ENCODE measurements at places on chromosomes 4 and X.

GRCh38 chr4:114077610-114078009 is 98.2 kb upstream of the ARSJ start:
- DNase-seq = no peak

DNA sequence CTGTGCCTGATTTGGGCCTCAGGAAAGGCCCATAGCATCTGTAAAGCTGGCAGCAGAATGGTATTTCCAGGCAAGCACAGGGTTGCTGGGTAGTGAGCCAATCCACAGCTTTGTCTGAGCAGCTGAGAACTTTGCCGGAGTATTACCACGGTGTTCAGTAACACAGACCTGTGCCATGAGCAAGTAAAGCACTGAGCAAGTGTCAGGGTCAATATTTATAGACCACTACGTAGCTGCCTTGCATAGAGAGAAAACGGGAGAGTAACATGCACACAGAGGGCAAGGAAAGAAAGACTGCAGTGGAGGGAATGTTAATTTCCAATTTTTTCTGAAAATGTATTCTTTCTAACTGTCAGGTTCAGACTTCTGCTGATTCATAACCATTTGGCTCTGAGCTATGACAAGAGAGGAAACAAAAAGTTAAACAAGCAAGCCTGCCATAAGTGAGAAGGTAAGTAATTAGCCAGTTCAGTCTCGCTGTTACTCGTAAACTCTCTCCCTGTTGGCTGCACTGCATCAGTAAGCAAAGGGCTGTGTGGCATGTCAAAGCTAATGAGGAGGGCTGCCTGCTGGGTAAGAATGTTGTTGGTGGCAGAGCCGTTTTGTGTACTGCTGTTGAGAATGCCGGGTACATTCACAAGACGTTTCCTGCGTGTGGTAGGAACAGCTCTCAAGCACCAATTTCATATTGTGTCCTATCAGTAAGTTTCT is 238.1 kb downstream of the BMPR1B start:
- DNase-seq = no peak

GRCh38 chr4:177460460-177460859 is 18.2 kb upstream of the AGA start:
- no peak for DNase-seq

- DNase-seq = peak; percentile 41
Measured at GRCh38 chr4:103934178-103934789, 214.5 kb upstream of the TACR3 start.

- no peak for DNase-seq
Measured at GRCh38 chrX:38890326-38890725, 89.1 kb downstream of the MID1IP1 start.

DNA sequence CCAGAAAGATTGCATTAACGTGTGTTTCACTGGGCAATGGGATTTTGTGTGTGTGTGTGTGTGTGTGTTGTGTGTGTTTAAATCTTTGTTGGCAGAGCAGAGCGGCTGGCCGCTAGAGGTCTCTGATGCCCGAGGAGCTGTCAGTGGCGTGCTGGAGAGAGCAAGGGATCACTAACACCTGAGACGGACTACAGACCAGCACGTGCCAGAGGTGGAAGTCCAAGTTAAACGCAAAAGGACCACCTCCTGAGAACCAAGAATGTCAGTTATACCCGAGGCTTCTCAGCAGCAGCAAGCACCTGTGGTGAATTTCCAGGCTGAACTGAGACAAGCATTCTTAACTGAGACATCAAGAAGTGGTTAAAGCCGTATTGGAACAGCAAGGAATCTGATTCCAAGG is 9.0 kb upstream of the SLC25A14 start:
- peak; percentile 22 for DNase-seq

Measured in Jurkat, Clone E6-1 (cell line).